ENCODE measurements at places on chromosomes 3 and 15.

GRCh38 chr15:99732751-99733267 lies 428 bp downstream of the LYSMD4 start:
- peak; percentile 29 for DNase-seq

GRCh38 chr3:26422415-26422814 lies 200.2 kb upstream of the LRRC3B start:
- no peak for DNase-seq

GRCh38 chr15:73985101-73985873 lies 6.8 kb downstream of the STOML1 start:
- DNase-seq, result no peak

DNA sequence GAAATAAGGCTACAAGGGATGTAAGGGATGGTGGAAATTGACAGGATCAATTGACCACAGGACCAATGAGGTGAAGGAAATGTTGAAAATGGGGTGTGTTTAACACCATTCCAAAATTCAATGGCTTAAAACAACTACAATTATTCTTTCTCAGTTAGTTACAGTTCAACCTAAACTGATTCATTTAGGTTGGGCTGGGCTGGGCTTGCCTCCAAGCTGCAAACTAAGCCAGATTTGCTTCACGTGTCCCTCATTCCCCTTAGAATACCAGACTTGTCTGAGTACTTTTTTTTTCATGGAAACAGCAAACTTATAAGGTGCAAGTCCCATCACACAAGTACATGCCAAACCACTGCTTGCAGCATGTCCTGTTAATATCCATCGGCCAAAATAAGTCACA lies 280.1 kb downstream of the NEK10 start:
- DNase-seq, result peak; percentile 58

DNA sequence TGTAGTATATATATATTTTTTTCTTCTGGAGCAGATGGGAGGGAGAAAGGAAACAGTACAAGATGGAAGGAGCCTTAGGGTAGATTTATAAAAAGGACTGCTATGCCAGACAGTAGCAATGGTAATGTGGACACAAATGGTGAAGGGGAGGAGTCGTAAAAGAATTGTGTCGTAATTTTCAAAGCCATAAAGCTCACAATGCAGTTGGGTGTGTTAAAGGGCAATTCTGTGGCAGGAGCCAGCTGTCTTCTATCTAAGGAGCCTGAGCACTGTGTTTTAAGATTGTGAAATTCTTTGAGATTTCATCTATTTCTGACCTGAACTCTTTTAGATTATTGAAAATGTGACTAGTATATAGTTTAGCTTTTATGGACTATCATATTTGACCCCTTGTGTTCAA lies 58.9 kb downstream of the CNOT10 start:
- DNase-seq, result no peak

DNA sequence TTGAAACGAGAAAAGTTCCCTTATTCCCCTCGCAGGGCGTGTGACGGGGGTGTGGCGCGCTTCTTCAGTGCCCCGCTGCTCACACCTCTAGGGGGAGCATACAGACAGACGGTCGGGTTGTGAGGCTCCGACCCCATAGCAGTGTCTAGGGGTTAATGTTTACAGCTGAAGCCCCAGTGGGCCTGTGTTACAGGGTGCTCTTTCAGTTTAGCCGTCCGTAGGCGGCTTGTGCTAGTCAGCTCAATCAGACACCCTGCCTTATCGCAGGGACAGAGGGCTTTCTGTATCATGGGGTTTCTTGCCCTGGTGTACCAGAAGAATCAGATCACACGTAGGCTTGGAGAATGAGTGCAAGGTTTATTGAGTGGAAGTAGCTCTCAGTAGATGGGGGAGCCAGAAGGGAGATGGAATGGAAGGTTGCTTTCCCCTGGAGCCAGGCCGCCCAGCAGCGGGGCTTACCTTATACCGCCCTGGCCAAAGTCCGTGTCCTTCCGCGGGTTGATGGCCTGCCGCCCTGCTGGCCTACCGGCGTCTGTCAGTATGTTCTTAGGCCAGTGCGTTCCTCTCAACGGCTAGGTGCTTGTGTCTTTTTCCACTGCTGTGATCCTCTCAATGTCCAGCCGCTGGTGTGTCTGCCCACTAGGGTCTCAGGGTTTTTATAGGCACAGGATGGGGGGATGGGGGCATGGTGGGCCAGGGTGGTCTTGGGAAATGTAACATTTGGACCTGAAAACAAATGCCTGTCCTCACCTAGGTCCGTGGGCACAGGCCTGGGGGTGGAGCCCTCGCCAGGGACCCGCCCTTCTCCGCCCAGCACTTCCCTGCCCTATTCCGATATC lies 32.2 kb upstream of the ACP3 start:
- no peak for DNase-seq

- no peak for DNase-seq
Observed at GRCh38 chr3:185528532-185528931, 23.9 kb downstream of the LIPH start.

DNA sequence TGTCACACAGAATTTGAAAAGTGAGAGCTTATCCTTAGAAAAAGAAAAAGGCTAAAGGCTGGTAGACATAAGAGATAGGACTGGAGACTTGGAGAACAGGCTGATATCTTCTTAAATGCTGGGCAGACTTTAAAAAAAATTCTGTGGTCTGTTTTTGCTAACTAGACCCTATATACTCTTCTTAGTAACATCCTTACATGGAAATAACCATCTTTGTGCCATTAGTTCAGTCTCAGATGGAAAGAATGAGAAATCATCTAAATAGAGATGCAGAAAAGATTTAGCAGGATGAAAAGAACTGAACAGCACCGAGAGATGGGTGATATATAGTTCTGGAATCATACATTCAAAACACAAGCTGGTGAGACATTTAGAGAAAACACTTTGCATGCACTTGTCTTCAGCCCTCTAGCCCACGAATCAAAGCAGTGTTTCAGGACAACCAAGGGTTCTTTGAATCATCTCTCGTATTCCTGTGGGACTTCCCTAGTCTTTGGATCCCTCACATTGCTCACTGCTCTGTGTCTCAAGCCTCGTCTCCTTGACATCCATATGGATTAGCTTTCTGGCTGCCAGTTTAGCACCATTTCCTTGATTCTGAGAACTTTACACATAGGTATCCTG lies 93.0 kb upstream of the LYSMD4 start:
- no peak for DNase-seq

DNA sequence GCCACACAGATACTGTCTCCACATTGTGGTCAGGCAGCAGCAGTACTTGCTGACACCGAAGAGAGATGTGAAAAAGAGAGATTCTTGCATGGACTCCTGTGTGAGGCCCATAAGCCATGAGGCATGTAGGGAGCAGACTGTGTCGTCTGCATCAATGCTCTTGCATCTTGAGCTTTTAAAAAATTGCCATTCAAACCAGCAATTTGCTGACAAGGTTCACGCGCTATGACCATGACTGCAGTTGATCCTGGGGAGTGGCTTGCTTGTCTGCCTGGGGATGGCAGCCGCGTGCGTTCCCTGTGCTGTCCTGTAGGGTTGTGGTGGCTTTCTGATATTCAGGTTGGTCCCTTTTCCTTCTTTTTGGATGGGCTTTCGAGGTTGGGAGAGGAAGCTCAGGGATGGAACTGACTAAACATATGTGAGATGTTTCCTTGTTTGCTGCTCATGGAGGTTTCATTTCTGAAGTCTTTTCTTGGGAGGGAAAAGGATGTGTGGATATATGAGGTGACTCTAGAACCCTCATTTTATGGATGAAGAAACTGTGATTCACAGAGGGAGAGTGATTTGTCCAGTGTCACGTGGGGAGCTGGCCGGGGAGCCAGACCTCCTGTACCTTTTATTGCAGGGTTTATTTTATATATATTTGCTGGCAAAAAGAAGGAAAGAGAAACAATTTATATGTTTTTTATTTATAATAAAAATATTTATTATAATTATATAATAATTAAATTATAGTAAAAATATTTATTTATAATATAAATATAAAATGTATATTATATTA lies 48.6 kb downstream of the LPP start:
- no peak for DNase-seq

DNA sequence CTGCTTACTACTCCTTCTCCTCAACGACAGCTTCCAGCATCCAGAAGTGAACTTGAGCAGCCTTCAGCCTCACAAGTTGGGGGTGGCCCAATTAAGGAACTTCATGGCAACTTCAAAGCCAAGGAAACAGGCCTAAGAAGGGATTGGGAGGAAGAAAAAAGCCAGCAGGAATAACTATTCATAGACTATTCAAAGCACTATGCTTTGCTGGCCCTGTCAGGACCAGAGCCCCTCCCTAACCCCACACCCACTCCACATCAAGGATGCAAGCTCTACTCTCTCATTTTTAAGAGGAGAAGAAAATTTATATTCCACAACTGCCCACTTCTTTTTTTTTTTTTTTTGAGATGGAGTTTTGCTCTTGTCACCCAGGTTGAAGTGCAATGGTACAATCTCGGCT lies 10.0 kb upstream of the PRKAR2A start:
- DNase-seq, result no peak

GRCh38 chr15:71400294-71400693 lies 285.0 kb downstream of the THSD4 start:
- DNase-seq, result peak; percentile 81

GRCh38 chr3:32815841-32816438 lies 1.9 kb upstream of the TRIM71 start:
- no peak for DNase-seq

DNA sequence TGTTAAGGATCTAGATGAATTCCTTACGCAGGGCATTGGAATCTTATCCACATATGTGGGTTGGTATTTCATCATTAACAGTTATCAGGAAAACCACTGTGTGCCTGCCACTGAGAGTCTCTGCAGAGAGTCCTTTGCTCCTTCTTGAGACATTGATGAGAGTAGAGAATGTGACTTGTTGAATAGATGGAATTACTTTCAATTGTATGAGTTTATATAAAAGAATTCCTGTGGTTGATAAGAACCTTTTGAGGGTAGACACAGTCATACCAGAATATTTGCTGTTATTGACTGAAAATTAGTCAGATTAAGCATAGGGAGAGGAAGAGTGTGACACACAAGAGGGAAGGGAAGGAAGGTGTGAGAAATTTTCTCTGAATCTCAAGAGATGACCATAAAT lies 30.8 kb downstream of the ARHGEF26 start:
- DNase-seq, result no peak

DNA sequence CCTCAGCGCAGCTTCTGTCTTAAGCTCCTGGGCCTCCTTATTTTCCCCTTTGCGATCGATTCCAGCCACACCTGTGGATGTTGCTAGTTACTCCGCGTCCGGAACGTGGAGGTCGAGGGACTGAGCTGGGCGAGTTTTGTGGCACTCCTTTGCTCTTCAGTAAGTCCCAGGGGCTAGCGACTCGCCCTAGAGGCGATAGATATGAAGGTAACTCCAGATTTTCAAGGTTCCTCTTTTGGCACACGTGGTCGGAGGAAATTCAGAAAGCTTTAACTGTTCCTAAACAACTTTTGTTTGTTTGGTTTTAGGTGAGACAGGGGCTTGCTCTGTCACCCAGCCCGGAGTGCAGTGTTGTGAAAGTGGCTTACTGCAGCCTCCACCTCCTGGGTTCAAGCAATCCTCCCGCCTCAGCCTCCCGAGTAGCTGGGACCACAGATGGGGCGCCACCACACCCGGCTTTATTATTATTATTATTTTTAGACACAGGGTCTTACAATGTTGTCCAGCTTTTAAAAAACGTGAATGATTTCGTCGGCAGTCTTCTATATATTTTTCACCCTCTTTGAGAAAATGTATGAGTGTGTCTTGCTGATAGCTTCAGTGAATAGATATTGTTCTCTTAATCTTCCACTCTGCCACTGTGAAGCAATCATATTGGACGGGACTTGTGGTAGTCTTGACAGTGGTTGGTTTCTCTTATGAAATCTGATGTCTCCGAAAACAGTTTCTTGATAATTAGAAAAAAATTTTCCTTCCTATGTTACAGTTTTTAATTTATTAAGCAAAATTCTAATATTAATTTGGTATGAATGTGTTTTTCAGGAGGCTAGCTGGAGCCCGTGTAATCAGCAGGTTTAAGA lies 785 bp downstream of the MFSD1 start:
- DNase-seq, result no peak

DNA sequence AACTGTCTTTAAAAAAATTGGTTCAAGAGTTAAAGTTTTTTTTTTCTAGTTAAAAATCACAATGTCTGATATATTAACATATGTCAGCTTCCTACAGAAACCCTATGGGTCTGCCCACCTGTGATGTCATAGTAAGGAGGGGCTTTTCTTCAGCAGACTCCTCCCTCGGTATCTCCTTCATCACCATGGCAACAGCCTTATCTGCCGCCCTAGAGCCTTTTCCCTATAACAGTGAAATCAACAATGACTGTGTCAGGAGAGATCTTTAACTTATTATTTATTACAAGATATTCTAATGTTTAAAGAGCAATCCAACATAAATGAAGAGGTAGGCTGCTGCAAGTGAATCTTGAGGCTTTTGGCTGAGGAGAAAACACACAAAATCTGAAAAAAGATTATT lies 138.7 kb downstream of the PEX5L start:
- no peak for DNase-seq

GRCh38 chr3:149216193-149216869 lies 5.3 kb downstream of the CP start:
- DNase-seq, result no peak

GRCh38 chr15:78224023-78224411 lies 10.3 kb downstream of the ACSBG1 start:
- DNase-seq, result no peak

GRCh38 chr3:155635056-155635455 lies 109.8 kb downstream of the PLCH1 start:
- DNase-seq, result no peak

GRCh38 chr3:104180906-104181305 lies 1185.8 kb upstream of the ALCAM start:
- DNase-seq, result no peak

- no peak for DNase-seq
Observed at GRCh38 chr15:44726568-44727484, 9.5 kb upstream of the TRIM69 start.

GRCh38 chr15:52795464-52796227 lies 5.5 kb upstream of the ONECUT1 start:
- DNase-seq, result no peak

DNA sequence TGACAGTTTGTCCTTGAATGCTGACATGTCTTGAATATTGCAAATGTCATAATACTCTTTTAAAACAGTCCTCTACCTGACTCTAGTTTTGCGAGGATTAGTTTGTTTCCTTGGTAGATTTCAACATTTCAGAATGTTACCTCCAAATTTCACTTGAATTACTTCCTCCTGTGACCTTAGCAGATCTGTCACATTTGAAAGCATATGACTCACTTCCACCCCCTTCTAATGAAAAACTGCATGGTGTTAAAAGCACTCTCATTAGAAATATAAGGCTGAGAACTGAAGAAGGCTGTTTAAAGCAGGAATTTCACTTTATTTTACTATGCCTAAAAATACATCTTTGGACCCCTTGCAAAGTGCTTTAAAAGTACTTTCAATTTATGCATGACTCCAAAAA lies 598.7 kb upstream of the TGFBR2 start:
- no peak for DNase-seq

DNA sequence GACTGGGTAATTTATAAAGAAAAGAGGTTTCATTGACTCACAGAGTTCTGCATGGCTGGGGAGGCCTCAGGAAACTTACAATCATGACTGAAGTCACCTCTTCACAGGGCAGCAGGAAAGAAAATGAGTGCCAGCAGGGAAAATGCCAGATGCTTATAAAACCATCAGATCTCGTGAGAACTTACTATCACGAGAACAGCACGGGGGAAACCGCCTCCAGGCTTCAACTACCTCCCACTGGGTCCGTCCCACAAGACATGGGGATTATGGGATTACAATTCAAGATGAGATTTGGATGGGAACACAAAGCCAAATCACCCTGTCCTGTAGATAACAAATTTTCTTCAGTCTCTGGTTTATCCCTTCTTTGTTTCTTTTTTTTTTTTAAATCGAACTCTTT lies 31.0 kb upstream of the AVEN start:
- DNase-seq, result no peak

Data from hindlimb muscle (tissue), 1 donor.